ENCODE measurements at places on chromosomes 4 and X.
A peak's percentile ranks its signal among the peaks of the same experiment; 100 is the strongest.

- DNase-seq = peak; percentile 47
Measured at GRCh38 chr4:6239968-6240367, 29.7 kb upstream of the WFS1 start.

DNA sequence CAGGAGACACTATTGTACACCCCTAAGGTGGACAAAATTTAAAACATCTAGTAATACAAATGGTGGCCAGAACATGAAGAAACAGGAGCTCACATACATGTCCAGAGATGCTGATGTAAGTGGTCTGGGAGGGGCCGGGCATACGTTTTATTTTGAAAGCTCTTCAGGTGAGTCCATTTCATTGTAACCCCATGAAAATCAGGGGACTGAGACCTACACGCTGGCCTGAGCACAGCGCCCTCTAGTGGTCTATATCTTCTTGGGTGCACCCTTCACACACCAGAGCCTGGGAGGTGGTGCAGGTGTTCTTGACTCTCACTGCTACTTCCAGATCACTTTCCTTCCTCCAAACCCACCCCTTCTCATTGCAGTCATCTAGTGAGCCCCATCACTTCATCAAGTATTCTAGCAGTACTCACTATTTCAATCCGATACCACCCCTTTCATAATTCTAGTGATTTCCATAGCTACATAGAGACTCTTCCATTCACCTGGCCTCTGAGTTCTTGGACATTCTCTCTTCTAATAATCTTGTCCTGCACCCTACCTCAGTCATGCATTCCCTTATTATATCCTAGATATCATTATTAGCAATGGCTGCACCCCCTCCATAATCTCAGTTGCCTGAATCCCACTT lies 4.3 kb upstream of the TLR6 start:
- DNase-seq = no peak

GRCh38 chr4:89949782-89950387 lies 55.2 kb downstream of the MMRN1 start:
- no peak for DNase-seq

- DNase-seq = no peak
Measured at GRCh38 chrX:12701628-12702027, 89.6 kb upstream of the PRPS2 start.

All from sciatic nerve (tissue), 2 donors.